ENCODE measurements at places on chromosomes 16 and 17.

DNA sequence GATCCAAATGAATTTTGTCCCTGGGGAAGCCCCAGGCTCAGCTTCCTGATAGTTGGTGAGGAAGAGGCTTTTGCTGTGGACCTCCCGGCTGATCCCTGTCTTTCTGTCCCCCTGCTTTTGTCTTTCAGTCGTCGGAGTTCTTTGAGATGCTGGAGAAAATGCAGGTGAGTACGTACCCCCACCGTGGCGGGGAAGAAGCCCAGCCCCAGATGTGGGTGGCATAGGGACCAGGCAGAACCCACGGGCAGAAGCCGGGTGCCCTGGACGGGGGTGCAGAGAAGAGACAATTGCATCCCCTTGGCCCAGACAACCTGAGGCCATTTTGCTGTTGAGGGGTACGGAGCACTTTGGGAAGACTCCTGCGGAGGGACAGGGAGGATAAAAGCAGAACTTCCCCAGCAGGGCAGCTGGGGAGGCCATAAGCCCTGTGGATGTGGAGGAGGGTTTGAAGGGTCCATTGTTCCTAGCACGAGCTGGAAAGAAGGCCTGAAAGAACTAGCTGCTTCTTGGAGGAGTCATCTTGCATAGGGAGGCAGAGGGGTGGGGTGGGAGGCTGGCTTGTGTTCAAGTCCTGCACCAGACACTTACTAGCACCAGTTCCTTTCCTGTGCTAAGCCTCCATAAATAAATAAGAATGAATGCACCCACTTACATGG lies 105.6 kb downstream of the OR1D5 start:
- no peak for DNase-seq

DNA sequence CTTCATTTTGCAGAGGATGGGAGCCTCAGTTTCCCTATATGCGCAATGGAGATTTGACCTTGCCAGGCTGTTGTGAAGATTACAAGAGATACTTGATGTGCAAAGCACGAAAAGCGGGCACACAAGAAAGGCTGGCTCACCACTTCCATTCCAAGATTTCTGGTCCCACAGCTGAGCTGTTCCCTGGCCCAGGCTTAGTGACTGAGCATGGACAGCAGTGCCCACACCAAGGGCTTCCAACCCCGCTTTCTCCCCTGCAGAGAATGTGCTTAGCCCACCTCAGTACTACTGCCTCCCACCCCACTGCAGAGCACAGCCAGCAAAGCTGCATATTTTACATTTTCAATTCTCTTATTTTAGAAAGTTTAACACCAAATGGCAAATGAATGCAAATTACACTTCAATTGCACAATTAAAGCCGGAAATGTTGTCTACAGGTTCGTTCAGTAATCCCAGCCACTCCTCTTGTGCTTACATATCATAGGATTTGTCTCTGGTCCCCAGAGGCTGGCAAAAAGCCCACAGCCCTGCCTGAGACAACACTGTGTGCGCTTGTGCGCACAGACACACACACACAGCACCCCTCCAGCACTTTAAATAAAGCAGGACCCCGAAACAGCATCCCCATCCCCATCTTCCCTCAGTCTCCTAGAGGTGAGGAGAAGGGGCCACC lies 51.8 kb downstream of the VAC14 start:
- no peak for DNase-seq

GRCh38 chr16:64094181-64094965 lies 1027.5 kb downstream of the CDH11 start:
- DNase-seq, result no peak

DNA sequence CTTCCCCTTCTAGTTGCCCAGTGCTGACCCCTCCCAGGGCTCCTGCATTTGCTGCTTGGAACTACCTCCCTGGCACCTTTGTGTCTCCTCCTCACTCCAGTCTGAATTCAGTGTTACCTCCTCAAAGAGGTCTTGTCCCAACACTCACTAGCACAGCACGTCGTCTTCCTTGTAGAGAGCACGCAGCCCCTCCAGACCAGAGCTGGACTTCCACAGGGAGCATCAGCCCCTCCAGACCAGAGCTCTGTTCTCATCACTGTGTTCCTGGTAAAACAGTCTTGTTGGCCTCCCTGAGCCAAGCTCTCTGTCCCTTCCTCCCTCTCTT lies 27.8 kb upstream of the MGAT5B start:
- no peak for DNase-seq

DNA sequence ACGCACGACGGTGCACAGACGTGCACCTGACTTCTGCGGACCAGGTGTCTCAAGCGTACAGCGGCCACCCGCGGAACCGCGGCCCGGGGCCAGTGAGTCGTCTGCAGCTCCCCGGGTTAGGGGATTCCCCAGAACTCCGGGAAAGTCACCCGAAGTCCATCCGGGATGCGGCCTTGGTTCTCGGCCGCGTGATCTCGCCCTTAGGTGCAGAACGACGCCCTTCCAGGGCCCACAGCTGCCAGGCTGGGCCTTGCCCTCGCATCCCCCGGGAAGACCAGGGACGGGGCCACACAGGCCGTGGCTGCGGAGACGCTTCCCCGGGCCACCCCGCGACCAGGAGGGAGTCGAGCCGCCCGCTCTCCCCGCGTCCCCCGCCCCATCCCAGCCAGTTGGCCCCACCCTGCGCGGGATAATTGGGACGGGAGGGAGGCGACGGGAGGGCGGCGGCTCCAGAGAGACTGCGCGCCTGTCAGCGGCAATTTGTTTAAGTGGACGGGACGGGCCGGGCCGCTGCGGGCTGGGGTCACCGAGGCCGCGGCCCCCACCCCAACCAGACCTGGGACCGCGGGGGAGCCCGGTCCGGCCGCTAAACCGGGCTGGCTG lies 3.6 kb upstream of the TBX2 start:
- no peak for DNase-seq
